Stimulated activated CD4-positive, alpha-beta T cell treated with anti-CD3 and anti-CD28 coated beads, Interleukin-15, amount 100 ng/mL, for 1 hour (primary cell): ENCODE measurements at places on chromosomes 12 and 14.

DNA sequence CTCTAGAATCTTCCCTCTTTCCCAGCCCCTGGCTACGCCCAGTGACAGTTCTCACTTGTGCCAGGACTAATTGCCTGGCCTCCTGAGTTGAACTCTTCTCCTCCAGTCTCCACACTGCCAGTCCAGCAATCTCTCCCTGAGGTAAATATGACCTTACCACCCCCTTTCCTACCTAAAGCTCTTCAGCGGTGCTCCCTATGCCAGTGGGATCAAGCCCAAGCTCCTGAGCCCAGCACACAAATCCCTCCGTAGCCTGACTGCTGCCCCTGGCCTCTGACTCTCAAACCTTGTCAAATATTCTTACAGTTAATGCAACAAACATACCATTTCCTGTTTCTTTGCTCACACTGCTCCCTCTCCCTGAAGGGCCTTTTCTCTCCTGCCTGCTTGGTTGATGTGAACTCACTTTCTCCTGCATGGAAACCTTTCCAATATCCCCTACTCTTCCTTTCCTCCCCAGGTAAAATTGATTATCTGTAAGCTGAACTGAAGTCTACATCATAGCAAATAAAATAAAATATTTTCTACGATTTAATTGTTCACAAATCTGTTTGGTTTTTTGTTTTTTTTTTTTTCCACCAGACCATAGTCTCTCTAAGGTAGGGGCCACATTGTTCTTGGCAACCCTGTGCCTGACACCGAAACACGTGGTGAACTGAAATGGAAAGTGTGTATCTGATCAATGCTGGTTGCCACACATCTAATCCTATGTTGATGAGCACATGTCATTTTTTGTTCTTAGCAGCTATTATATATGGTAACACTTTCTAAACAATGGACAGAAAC, 147.5 kb downstream of the SLC38A6 start:
- DNase-seq: no peak

- no peak for DNase-seq
These were observed 79.0 kb downstream of the PITPNM2 start for GRCh38 chr12:123071857-123072256.

GRCh38 chr14:37585101-37585511, 9.9 kb downstream of the FOXA1 start:
- DNase-seq: no peak

GRCh38 chr12:122227341-122227740, 1.5 kb upstream of the DIABLO start:
- no peak for DNase-seq

- DNase-seq: no peak
These were observed 218.5 kb downstream of the NUAK1 start for GRCh38 chr12:105920161-105920684.

GRCh38 chr12:130437555-130438242, 100.0 kb downstream of the PIWIL1 start:
- no peak for DNase-seq

- DNase-seq: no peak
These were observed 56.2 kb downstream of the SDR9C7 start for GRCh38 chr12:56878010-56878339.

DNA sequence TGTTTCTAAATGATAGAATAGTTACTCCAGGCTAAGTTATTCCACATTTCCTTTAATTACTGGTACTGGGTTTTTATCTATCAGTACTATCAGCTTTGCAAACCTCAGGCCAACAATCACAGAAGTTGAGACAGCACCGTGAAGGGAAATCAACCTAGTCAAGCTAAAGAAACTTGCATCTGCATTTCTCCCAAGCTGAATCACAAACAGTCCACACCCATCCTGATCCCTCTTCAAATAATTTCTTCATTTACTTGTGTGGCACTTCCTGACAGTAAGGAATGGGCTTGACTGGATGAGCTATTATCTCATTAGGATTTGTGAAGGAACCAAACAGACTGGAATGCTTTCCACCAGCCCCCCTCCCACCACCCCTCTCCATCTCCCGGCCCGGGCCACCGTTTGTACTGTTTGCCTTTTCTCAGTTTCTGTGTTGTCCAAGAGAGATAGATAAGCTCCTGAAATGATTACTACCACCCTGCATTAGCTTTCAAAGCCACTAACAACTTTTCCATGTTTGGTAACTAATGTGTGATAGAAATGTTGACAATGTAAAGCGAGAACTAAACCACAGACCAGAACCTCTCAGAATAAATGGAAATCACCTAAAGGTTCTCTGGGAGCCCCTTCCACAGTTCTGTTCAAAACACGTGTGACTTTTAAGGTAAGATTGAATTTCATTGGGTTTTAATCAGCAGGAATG, 236.3 kb downstream of the SLC25A21 start:
- DNase-seq: no peak

- peak; percentile 10 for DNase-seq
These were observed 200.3 kb upstream of the CAND1 start for GRCh38 chr12:67068761-67069450.

DNA sequence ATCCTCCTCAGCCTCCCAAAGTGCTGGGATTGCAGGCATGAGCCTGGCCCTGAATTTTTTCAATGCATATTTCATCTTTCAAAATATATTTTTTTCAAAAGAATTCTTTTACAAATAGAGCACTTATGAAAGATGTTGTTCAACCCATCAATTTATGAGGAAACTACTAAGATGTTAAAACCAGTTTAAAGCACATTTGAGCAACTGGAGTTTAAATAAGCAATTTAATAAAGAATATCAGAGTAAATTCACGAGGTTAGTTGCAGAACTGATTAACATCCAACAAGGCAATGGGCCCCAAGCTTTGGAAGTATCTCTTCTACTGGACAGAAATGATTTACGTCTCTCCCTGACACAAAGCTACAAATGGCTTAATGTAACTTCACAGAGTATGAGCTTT, 23.3 kb downstream of the GLT1D1 start:
- no peak for DNase-seq

DNA sequence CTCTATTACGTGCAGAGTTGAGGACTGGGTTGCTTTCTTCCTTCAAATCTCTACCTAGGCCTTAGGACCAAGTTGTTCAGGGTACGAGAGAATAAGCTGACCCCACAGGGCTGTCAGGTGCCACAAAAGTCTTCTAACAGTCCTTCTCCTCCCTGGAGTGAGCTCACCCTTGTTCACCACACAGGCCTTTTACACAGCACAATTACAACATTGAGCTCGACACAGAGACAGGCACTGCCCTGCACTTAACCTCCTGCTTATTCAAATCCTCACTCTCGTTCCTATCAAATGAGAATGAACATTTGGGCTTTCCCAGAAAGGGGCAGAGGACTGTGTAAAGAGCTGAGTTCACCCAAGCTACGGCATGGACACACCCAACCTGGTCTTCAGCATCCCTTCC, 2.4 kb downstream of the GALNT6 start:
- no peak for DNase-seq

GRCh38 chr12:49624921-49625577, 1.7 kb downstream of the PRPF40B start:
- no peak for DNase-seq

DNA sequence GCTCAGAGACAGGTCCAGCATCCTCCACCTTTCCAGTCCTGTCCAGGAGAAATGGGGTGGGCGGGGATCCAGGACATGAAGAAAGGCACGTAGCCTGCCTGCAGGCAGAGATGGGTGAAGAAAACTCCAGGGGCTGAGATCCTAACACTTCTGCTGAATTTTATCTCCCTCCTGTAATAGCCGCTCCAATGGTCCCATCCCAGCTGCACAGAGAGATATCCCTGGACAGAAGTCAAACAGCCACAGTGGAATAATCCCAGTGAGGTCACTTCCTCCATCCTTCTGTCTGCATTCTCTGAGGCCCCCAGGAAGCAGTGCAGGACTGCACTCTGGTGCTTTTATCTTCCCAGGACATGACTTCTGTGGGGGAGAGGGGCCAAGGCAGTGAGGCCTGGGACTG, 26.3 kb downstream of the KRT18 start:
- no peak for DNase-seq

DNA sequence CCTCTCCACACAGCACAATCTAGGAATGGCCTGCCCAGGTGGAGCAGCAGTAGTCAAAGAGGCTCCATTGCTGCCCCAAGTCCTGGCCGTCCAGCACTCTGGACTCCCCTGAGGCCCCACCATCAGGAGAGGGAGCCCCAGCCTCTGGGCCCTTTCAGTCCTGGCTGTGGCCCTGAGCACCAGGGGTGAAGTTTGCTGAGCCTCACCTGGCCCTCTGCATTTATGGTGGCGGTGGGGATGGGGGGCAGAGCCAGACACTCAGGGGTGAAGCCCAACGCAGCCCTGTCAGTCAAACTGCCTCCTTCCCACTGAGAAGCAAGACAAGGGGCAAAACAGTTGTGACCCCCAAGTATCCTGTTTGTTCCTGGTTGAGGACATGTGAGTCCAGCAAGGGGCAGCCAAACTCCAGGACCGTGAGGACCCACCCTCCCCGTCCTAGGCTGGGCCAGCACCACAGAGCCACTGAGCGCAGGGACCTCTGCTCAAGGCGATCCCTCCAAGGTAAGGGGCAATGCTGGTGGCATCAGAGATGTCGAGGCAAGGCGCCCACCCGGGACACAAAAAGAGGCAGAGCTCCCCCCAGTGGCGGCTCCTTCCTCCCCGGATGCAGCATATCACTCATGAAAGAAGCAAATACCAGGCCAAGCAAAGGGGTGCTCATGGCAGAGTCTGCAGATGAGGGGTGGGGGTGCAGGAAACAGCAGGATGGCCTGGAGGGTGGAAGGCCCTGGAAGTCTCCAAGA, 4.8 kb upstream of the AMN start:
- DNase-seq: no peak

DNA sequence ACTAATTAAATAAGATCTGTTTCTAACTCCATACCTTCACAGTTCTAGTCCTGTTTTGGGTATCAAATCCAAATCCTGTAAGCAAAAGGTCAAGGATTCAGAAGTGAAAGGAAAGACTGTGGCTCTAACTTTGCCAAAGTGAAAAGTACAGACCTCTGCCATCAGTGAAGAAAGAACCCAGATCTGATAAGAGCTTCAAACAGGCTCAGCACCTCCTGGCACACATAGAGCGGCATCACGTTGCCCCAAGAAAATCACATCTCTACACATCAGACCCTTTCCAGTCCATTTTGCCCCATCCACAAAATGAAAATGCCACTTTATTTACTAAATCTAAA, 23.2 kb downstream of the CLIP1 start:
- DNase-seq: no peak

- no peak for DNase-seq
These were observed 11.9 kb downstream of the CFAP54 start for GRCh38 chr12:96501133-96501761.

DNA sequence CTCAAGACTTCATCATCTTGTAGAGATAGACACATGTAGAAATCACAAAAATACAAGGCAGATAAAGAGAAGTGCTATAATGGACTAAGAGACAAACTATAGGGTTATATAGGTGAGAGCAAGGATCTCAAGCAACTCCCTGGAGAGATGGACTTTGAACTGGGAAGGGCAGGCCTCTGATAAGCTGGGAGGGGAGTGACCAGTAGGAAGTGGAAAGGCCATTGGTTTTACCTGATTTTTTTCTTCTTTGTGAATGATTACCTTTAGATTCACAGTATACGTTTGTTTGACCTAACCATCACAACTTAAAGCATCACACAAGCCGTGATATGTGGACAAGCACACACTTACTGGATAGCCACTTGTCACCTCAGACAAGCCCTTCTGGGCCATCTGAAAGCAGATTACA, 5.2 kb upstream of the TEP1 start:
- DNase-seq: no peak

GRCh38 chr12:101695706-101696105, 1.7 kb upstream of the CHPT1 start:
- DNase-seq: no peak

DNA sequence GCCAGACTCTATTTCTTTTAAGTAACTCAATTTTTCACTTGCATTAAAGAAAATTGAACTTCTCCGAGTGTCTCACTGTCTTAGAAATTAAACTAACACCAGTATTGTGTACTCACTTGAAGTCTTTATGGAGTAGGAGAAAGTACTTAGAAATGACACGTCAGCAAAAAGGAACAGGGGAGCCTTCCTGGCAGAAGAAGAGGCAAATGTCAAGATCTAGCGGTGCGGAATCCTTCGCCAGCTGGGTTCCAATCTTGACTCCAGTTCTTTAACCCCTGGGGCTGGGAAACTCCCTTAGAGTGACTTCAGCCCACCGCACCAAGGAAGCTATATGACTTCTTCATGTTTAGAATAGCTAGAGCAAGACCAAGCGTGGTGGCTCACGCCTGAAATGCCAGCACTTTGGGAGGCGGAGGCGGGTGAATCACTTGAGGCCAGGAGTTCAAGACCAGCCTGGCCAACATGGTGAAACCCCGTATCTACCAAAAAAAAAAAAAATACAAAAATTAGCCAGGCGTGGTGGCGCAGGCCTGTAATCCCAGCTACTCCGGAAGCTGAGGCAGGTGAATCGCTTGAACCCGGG, 34.4 kb downstream of the WBP11 start:
- no peak for DNase-seq

DNA sequence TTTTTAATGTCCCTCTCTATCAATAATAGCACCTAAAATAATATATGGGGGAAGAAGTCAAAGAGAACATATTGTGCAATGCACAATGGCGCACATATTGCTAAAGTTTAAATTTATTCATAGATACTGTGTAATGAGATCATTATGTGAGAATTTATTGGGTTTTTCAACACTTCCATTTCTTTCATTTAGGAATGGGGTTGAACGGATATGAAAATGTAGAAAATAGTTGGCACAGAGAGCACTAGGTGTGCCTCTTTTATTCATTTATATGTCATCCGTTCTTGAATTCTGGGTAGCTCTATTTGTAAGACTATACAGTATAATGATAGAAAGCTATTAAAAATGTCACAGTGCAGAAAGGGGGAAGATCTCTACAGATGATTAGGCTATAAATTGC, 63.9 kb downstream of the ATG14 start:
- DNase-seq: no peak

DNA sequence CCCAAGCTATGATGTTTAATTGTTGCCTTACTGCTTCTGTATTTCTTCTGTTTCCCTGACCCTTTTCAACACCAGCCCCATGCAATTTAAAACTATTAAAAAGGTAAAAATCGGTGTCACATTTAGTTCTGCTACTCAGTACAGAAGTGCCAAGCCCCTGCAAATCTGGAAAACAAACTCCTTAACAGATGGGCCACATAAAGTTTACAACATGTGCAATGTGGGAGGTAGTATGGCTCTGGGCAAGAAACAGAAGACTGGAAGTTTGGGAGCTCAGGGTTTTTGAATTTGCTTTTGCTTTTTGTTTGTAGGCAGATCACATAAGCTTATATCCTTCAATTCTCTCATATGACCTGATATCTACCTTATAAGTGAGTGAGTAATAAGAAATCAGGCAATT, 404.0 kb upstream of the ATP2B1 start:
- DNase-seq: no peak

GRCh38 chr12:69655616-69656340, 43.3 kb downstream of the BEST3 start:
- DNase-seq: no peak

DNA sequence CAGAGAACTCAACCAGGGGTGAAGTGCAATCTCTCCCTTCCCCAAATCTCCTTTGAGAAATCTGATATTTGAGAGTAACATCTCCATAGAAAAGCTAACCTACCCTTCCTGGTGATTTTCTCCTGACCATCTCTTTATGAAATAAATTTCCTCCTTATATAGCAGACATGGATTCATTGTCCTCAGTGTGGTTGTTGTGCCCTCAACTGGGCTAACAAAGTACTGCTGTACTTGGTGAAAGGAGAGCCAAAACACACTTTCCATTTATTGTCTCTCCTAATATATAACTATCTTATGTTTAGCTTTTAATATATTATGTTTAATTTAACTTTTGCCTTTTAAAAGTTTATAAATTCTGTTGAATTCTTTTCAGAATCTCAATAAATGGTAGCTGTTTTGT, 65.1 kb upstream of the SLCO1B1 start:
- DNase-seq: no peak
